ENCODE measurements at places on chromosomes 16 and 17.
A peak's percentile ranks its signal among the peaks of the same experiment; 100 is the strongest.

DNA sequence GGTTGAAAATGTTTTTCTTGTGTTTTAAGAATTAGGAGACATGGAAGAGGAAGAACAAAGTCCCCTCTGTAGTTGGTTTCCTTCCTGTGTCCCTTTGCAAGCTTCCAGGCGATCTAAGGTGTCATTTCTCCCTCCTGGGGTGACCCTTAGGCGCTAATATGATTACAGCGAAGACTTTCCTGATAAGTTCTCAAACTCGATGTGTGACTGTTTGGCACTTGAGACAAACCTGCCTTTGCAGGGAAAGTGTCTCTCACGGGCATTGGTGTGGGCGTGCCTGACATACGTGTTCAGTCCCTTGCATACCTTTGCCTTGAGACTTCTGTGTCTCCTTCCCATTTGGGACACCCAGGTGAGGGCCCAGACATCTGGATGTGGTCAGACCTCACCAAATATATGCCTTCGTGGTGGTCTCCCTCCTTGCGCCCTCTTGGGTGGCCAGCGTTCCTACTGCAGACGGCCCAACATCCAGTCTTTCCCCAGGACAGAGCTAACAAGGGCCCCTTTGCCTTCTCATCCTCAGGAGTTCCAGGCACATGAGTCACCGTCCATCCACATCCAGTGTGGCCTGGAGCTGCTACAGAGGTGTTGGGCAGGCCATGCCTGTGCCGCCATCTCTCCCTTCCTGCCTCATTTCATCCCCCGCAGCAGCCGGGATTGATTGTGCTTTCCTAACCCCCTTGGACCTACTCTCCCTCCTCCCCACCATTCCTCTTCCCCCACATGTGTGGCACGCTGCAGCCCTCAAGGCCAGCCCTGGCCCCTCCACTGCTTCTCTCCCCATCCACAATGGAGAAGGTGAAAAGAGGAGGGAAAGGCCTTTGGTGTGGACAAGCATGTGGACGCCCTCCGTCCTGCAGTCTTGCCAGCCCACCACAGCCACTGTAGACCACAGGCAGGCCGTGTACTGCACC is 3.1 kb upstream of the JPT2 start:
- no peak for DNase-seq

GRCh38 chr16:54538276-54538675 is 251.7 kb upstream of the IRX3 start:
- no peak for DNase-seq

GRCh38 chr16:54720259-54720658 is 210.4 kb upstream of the IRX5 start:
- DNase-seq: no peak

DNA sequence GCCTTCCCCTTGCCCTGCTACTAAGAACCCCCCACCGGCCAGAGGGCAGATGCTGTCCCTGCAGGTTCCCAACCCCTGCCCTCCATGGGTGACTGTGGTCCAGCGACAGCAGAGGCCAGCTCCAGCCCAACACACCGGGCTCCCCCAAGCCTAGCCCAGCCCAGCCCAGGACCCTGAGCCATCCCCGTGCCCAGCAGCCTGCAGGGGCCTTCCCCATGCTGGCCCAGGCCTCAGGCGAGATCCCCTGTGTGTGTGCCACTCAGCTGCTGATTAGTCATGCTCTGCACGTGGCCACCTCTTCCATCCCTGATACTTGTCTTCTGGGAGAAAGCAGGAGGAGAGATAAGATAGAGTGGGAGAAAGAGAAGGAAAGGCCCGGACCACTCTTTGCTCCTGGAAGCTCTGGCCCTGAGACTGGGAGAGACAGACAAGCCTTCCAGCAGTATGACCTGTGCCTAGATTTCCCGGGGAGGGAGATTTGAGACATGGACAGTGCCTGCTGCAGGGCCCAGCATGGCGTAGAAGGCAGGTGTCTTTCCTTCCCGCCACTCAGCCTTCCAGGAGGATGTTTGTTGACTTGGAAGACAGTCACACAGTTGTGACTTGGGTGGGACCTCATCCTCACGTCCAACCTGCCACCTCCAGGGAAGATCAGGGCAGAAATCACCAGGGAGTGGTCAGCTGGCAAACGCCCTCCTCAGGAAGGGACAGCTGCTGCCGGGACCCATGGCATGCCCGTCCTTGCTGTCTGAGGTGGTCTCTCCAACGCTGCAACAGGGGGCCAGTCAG is 41.3 kb upstream of the RASD1 start:
- no peak for DNase-seq

- no peak for DNase-seq
Observed at GRCh38 chr17:1714980-1715802, 5.0 kb upstream of the TLCD2 start.

DNA sequence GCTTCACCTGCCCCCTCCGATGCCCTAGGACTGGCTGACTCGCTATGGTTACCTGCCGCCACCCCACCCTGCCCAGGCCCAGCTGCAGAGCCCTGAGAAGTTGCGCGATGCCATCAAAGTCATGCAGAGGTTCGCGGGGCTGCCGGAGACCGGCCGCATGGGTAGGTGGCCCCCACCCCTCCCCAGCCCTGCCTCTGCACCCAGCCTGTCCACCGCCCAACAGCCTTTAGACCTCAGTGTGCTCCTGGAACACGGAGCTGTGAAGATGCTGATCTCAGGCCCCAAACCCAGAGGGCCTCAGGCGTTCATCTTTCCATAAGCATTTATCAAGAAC is 993 bp downstream of the MMP25 start:
- DNase-seq: peak; percentile 18

DNA sequence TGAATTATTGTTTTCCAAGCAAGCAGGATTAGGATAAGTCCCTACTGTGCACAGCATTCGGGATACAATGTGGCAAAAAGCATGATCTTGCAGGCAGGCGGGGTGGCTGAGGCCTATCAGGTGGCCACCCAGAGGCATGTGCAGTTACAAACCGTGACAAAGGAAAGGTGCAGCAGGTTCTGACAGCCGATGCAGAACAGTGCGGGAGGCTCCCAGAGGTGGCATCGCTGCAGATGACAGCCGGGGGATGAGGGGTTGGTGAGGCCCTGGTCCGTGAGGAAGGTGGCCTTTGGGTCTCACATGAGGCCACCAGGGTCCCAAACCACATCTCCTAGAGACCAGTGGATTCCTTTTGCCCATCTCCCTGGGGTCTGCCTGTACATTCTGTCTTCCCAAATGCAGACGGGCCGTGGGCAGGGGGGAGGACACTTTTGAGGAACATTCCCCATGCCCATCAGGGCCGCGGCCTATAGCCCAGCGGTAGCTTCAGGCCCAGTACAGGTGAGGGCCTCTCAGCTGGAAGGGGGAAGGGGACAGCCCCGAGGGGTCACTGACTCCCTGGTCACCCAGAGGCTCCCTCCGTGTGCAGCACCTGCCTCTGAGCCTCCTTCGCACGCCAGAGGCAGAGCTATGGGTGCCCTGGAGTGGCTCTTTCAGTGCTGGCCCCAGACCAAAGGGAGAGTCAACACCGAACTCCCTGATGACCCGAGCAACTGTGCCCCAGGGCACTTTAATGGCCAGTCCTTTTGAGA is 85.1 kb downstream of the SOCS1 start:
- no peak for DNase-seq

- no peak for DNase-seq
Observed at GRCh38 chr17:19569785-19570543, 36.3 kb downstream of the SLC47A1 start.

DNA sequence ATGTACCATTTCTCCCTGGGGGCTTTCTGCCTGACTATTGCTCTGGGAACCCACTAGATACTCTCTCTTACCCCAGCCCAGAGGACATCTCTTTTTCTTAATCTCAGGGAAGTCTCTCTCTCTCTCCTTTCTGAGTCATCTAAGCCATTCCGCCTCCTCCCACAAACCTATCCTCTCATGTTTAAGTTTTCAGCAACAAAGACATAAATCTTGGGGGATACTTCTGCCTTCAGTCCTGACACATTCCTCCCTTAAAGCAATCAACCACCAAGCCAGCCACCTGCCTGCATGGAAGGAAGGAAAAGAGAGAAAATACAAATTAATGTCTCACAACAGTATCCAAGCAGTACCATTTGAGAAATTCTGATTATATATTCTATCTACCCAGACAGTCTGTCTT is 128.8 kb downstream of the HS3ST2 start:
- DNase-seq: no peak

- DNase-seq: no peak
Observed at GRCh38 chr16:1315081-1316032, 5.9 kb downstream of the UBE2I start.

DNA sequence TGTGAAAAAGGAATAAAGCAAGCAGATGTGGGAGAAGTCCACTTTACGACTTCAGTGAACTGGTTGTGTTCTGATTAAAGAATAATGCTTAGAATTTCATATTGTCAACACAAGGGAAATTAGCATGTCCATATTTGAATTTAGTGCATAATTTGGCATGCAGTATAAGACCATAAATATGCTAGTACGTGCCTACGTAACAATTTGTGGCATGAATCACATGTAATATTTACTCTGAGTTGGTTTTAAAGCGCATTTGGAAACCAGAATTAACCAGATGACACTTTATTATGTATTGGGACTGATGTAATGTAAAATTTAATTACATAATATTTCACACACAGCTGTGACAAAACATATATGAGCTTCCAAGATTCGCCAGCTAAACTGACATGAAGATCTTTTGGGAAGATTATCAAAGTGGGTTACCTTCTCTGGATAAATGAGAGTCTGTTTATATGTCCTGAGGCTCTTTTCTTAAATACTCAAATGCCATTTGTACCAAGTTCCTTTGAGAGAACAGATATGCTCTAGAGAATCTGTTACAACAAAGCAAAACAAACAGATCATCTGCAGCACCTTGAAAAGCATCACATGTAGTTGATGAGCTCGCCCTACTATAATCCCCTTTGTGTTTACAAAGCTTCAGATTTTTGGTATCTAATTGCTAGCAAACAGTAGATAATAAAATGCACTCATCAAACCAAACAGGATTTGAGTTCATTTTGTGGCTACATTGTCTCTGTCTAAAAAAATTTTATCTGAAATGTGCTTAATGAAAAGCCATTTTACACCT is 1468.6 kb downstream of the CDH11 start:
- no peak for DNase-seq

GRCh38 chr17:31224366-31224765 is 72.7 kb downstream of the OMG start:
- DNase-seq: no peak

GRCh38 chr17:12693640-12694039 is 27.9 kb downstream of the MYOCD start:
- DNase-seq: no peak

GRCh38 chr16:13421726-13422125 is 498.2 kb upstream of the ERCC4 start:
- DNase-seq: no peak

DNA sequence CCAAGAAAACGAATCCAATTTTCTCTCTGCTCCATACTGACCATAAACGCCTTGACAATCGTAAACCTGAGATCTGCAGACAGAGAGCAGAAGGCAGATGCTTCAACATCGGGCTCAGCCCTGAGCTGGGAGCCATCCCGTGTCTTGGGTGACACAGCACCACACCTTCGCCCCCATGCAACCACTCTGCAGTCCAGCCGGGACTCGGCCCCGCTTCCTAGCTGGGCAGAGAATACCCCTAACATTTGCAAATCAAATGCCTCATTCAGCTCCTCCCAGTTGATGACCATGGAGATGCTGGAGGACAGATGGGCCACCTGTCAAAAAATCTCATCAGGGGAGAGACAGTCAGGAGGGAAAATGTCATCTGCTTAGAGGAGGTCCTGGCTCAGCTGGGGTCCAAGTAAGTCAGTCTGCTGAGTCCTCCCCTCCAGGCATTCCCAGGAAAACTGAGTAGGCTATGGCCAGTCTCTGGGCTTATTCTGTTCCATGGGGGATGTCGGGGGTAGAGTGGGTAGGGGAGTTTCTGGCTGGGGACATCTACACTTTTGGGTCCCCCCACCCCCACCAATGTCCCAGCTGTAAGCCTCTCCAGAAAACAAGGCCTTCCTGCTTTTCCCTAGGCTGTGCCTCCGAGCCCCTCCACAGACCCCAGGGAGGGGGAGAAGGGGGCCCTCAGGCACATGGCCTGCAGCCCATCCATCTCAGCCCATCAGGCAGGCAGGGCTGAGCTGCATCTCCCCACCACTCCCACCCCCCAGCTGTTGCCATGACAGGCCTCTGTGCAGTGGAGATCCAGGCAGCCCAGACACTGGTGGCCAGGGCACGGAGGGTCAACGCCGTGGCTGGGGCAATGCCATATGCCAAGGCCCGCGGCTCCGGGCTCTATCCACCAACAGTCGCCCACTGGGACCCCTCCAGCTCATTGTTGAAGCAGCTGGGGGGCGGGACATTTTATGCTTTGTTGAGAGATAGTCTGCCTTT is 158.6 kb downstream of the AXIN2 start:
- no peak for DNase-seq

DNA sequence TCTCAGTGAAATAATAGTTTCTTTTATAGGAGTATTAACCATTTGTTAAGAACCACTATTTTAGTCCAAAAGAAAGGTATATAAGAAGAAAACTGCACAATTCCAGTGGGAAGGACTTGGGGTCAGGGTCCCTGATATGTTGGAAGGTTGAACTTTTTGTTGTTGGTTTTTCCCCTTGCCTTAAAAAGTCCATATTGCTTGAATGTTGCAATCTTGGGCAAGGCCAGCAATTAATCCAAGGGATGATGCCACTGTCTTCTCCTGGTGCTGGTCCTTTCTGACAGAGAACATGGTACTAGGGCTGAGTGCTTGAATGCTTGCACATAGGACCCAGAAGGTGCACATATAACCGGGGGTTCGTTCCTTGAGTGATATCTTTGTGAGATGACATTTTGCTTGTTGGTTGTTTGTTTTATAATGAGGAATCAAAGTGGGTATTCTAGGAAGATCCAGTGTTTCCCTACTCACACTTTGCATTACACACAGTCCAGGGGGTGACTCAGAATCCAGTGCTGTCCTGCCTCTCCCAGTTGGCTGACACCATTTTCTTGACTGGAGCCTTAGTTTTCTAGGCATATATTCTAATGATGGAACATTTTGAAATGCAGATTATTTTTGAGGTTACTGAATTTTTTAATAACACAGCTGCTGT is 54.9 kb downstream of the SIAH1 start:
- no peak for DNase-seq

DNA sequence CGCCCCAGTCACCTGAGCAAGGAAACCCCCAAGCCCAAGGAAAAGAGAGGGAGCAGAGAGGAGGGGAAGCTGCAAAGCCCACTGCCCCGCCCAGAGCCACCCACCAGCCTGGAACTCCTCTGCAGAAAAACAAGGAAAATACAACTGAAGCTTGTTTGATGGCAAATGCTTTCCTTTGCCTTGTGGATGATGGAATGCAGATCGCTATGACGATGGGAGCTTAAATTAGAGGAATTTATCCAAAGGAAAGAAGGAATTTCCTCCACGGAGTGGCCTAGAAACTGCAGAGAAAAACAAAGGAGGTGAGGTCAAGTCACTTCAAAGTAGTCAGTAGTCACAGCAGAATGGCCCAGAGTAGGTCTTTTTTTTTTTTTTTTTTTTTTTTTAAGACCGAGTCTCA is 31.5 kb upstream of the ASGR2 start:
- DNase-seq: no peak

Data from GM10248 (cell line).